Stimulated activated CD8-positive, alpha-beta memory T cell treated with anti-CD3 and anti-CD28 coated beads, Interleukin-4, amount 100 ng/mL, for 4 hours (primary cell): ENCODE measurements at places on chromosomes 11 and 22.

DNA sequence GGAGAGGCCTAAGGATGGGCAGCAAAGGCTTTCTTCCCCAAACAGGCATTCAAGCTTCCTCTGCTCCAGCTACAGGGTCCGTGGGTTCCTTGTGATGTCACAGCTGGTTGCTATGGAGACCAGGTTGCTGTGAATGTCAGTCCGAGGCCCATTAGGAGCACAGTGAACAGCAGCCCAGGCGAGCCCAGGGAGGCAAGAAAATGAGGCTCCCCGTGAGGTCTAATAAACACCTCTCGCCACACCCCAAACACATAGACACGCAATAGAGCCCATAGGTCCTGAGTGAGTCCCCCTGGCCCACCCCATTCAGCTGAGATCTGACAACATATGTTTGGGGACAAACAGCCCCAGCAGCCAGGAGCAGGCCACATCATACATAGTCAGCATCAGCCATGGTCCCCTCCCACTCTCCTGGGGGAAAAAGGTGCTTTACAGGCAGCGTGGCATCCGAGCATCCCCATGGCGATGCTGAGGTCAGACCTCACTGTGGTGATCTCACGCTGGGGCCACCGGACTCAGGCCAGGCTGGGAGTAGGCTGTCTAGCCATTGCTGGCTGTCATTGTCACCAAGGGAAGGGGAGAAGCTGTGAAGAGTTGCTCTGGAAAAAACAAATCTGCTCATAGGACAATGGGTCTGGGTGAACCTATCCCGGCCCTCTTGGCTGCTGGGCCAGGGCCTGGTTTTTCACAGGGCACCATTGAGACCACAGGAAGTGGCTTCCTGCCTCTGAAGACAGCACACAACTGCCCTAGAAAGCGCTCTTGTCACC is 23.1 kb upstream of the TP53I11 start:
- no peak for DNase-seq

GRCh38 chr11:128686745-128687177 is 7.1 kb upstream of the FLI1 start:
- no peak for DNase-seq

- no peak for DNase-seq
Measured at GRCh38 chr11:27470166-27470565, 2.4 kb downstream of the LGR4 start.

- DNase-seq = no peak
Measured at GRCh38 chr22:29030016-29030617, 31.5 kb downstream of the C22orf31 start.

GRCh38 chr22:23938328-23939016 is 22.5 kb downstream of the GSTT2B start:
- DNase-seq = no peak

- DNase-seq = no peak
Measured at GRCh38 chr11:8477151-8477550, 116.9 kb downstream of the STK33 start.

DNA sequence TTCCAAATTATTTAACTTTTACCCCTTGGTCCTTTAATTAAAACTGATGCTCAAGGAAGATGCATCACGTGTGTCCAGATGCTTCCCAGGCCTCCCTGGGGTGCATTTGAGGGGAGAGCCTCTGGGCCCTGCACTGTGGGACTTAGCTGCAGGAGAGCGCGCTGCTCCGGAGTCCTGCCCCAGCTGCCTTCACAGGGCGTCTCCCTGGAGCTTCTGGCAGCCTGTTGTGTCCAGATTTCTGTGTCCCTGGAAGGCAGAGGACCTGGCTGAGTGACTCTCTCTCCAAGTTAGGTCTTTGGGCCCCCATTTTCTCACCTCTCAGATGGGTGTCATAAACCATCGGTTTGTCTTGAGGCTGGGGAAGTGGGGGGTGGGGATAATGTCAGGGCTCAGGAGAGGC is 3.0 kb downstream of the ARHGAP8 start:
- DNase-seq = no peak

DNA sequence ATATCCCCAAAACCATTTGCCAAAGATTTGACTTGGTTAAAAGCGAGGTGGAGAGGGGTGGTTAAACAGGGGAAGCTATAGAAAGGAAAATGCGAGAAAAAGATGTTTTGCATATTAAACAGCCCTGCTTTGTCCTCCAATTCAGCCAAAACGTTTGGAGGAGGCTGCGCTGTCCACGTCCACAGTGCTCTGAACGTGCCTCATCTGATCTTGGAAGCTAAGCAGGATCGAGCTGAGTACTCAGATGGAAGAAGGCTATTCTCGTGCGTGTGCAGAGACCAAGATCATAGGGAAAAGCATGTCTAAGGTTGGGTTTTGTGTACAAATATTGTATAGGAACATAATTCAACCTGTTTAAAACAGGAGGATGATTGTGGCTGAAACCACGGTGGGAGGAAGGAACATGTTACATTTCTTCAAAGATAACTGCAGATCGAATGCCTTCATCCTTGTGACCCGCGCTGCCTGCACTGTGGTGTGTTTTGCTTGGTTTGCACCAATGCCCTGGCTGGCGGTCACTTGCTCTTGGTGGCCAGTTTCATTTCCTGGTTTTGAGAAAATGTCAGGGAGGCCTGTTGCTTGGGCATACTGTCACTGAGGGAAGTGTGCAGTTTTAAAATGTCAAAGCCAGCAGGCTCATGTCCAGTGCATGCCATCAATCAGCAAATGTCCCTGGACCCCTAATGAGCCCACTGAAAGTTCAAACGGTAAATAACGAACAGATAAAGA is 40.4 kb downstream of the FLI1 start:
- DNase-seq = no peak

GRCh38 chr11:1779806-1780699 is 16.3 kb upstream of the CTSD start:
- no peak for DNase-seq

DNA sequence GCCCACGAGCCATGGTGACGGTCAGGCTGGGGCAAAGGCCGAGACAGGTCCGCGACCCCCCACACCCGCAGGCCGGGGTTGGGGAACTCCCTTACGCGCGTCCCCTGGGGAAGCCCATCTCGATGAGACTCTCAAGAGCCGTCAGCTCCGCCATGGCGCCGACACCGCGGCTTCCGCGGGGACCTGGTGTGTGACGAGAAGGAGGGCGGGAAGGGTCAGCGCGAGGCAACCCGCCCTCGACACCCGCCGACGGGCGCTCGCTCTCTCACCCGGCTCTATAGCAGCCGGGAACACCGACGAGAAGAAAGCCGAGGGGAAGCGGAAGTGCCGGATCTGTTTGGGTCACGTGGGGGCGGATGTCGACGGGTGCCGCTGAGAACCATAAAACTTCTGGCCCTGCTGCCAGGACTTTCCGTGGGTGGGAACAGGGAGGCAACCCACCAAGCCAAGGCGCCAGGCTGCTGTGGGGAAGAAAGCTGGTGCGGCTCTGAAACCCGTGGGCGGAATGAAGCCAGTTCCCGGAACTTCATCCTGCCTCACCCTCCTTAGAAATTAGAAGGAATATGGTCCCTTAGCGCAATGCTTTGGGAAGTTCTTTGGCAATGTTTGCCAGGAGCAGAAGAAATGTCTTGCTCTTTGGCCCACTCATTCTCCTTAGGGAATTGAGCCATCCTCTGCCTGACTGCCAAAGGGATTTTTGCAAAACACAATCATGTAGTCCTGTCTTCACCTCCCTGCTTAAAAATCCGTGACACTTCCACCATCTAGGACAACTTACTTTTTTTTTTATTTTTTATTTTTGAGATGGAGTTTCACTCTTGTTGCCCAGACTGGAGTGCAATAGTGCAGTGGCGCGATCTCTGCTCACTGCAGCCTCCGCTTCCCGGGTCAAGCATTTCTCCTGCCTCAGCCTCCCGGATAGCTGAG is at the start of gene UBXN1:
Gene UBXN1, minus strand, starts transcription at position 304 of the 927 bp plus-strand sequence. Its CDS starts 150 bp downstream, at position 154.
- DNase-seq = peak; percentile 79
